ENCODE measurements at places on chromosomes 3 and 15. TPM values are rescaled to one million over a fixed set of nuclear protein-coding genes. Genes with fewer than 3 reads are reported as not detected.

ZCWPW2 gene
- total RNA-seq, result 0.38 TPM

STRIT1 gene
- not detected for total RNA-seq

RASGRF1 gene
- total RNA-seq, result 0.02 TPM

PTH1R gene
- total RNA-seq, result not detected

MST1R gene
- 0.80 TPM for total RNA-seq

DAZL gene
- total RNA-seq, result 0.08 TPM

MCF2L2 gene
- 3.7 TPM for total RNA-seq

CDHR4 gene
- not detected for total RNA-seq

FSTL1 gene
- 0.23 TPM for total RNA-seq

HTR3E gene
- total RNA-seq, result not detected

RAB6B gene
- total RNA-seq, result 0.57 TPM

MYNN gene
- 18.2 TPM for total RNA-seq

DNAJC13 gene
- total RNA-seq, result 39.5 TPM

SAMD7 gene
- not detected for total RNA-seq

CHRM5 gene
- not detected for total RNA-seq

MFN1 gene
- 32.7 TPM for total RNA-seq

GTPBP8 gene
- 26.3 TPM for total RNA-seq

CNTN6 gene
- not detected for total RNA-seq

CLSTN2 gene
- not detected for total RNA-seq

DUOX2 gene
- total RNA-seq, result 0.02 TPM

LRRN1 gene
- 0.67 TPM for total RNA-seq

WDR76 gene
- total RNA-seq, result 83.0 TPM

SLC15A2 gene
- 0.84 TPM for total RNA-seq

Measured in activated CD8-positive, alpha-beta memory T cell treated with anti-CD3 and anti-CD28 coated beads for 36 hours (primary cell).